ENCODE measurements at places on chromosomes 6 and 20. TPM values are rescaled to one million over a fixed set of nuclear protein-coding genes. Genes with fewer than 3 reads are reported as not detected.

GRCh38 chr20:36173451-36173933 lies 19.0 kb downstream of the EPB41L1 start:
- no peak for DNase-seq

DNA sequence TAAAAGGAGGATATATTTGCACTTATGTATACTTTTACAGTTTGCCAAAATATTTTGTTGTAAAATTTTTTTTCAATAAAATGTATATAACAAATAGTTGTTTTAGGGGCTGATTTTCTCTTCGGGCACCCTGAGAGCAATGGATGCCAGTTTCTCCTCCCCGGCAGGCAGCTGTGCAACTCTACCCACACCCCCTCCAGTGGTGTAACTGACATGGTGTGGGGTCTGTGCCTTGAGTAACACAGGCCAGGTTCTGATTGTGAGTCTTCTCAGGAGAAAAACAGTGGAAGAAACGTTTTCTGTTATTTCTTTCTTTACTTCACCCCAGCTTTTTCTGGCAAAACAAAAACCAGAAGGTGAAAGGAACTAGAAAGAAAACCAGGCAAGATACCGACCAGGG lies 6.1 kb downstream of the FOXF2 start:
- DNase-seq = no peak

GRCh38 chr6:88709819-88710246 lies 253.6 kb downstream of the RNGTT start:
- DNase-seq = no peak

- DNase-seq = no peak
Measured at GRCh38 chr20:56827763-56828162, 198.7 kb downstream of the TFAP2C start.

DNA sequence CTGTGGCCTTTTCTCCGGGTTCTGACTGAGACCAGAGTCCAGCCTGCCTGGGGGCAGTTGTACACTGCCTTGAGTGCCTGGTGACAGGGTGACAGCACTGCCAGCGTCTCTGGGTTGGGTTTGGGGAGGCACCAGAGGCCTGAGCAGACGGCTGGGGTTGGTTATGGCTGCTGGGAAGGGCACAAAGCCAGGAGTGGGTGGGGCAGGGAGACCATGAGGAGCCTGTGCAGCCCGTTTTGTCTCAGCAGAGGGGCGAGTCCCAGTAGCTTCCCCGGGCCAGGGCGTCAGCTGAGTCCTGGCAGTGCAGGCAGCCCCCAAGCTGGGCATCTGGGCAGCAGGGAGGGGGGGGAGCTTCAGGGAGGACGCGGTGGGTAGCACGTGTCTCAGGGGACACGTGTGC lies 15.3 kb upstream of the SULF2 start:
- DNase-seq = no peak

GRCh38 chr6:38876475-38876874 lies 161.4 kb downstream of the DNAH8 start:
- peak; percentile 69 for DNase-seq

- DNase-seq = no peak
Measured at GRCh38 chr20:14069796-14070195, 74.5 kb downstream of the MACROD2 start.

DNA sequence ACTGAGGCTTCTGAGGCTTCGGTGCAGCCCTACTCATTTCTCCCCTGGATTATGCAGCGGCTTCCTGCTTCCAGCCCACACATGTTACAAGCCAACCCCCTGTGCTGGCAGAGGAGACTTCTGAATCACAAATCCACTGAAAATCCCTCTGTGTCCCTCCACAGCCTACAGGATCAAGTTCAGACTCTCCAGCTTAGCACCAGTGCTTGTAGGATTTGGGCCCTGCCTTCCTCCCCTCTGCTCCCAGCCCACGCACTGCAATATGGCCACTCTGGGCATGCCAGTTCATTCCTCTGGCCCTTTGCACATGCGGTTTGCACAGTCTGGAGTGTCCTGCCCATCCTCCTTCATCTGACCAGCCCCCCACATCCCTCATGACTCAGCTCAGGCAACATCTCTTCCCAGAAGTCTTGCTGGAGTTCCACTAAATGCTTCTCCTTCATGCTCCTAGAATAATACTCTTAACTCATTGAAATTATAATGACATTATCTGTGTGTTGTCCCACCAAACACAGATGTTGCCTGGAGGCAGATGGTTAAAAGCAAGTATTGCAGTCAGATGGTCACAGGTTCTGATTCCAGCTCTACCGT lies 15.9 kb upstream of the MDGA1 start:
- DNase-seq = no peak

GRCh38 chr6:105800398-105800797 lies 285.7 kb upstream of the PRDM1 start:
- no peak for DNase-seq

DNA sequence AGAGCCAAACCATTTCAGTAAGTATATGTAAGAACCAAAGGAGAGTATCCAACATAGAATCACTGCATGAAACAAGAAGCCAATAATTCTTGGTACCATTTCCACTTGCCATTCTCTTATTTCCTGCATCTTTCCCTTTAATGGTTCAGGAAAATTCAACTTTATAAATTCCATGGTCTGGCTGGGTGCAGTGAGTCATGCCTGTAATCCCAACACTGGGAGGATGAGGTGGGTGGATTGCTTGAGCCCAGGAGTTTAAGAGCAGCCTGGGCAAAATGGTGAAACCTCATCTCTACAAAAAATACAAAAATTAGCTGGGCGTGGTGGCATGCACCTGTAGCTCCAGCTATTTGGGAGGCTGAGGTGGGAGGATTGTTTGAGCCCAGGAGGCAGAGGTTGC lies 21.2 kb downstream of the NHLRC1 start:
- DNase-seq = no peak

DNA sequence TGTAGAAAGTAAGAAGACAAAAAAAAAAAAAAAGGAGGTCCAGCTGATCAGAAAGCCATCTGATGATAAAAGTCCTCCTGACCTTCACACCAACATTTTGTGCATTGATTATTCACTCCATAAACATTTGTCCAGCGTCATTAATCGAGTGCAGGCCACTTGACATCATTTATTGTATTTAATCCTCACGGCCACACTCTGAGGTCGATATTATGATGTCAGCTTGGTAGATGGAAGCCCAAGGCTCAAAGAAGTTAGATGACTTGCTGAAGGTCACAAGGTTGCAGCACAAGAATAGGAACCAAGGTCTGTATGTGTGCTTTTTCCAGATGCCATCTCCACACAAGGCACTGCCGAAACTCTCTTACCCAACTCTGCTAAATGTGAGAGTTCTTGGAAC lies 328.4 kb downstream of the KIF16B start:
- DNase-seq = no peak

DNA sequence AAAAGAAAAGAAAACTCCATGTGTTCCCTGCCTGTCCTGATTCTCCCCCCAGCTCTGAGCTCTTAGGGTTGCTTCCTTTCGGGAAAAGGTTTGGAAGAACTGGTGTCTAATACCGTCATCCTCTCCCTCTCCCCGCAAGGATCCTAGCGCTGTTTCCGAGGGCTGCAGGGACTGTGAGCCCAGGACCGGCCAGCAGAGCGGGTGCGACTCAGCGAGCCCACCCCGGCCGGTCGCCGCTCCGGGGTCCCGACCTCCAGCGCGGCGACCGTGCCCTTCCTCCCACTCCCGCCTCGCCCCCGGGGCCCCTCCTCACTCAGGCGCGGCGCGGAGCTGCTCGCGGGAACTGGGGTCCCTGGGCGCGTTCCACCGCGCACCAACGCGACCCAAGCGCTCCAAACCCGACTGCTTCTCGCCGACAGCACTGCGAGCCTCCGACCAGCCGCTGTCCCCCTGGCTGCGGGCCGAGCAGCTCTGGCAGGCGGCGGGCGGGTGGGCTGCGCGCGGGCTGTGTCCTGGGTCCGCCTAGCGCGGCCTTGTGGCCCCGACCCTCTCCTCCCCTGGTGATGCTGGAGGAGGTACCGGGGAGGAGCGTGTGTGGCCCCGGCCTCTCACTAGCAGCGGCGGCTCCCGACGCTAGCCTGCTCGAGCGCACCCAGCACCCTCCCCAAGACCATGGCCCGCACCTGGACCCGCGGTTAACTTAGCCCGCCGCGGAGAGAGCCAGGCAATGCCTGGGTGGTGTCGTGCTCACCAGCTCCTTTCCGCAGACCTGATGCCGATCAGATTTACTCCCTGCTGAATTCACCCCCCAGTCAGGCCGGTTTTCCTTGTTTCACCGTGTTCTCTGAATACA lies at the start of gene PLA2G7:
TSS of gene PLA2G7 (minus strand) at position 509 of the 853 bp plus-strand sequence. CDS start 12,484 bp downstream, outside the sequence.
- DNase-seq = no peak

DNA sequence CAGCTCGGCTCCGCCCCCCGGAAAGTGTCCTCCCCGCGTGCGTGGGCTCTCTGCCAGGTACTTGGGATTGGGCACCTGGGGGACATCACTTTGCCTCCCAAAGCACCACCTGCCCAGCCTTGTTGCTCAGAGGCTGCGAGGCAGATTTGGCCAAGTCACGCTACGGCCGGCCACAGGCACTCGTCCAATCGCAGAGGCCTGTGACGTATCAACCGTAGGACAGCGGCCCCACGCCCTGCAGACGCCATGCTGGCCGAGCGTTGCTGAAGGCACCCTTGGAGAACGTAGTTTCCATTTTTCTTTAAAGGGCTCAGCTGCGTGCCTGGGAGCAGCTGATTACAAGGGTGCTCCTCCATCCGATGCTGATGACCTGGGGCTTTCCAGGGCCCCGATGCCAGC lies 3.1 kb downstream of the NTSR1 start:
- no peak for DNase-seq

GRCh38 chr20:52922436-52922835 lies 49.7 kb upstream of the TSHZ2 start:
- DNase-seq = no peak

DNA sequence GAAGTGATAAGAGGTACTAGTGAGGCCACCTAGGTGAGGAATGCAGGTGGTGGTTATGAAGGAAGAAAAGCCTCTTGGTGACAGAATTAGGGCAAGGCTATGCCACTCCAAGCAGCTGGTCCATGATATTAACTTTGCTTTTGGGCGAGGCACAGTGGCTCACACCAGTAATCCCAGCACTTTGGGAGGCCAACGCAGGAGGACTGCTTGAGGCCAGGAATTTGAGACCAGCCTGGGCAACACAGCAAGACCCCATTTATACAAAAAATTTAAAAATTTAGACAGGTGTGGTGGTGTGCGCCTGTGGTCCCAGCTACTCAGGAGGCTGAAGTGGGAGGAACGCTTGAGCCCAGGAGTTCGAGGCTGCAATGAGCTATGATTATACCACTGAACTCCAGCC lies 56.1 kb downstream of the SERAC1 start:
- no peak for DNase-seq

GRCh38 chr6:113625850-113626249 lies 231.3 kb upstream of the MARCKS start:
- DNase-seq = no peak

GRCh38 chr6:157412791-157413190 lies 31.8 kb downstream of the ZDHHC14 start:
- DNase-seq = no peak

GRCh38 chr6:71446470-71446869 lies 157.9 kb downstream of the OGFRL1 start:
- DNase-seq = no peak

- no peak for DNase-seq
Measured at GRCh38 chr6:86789779-86790411, 147.4 kb upstream of the HTR1E start.

- DNase-seq = no peak
Measured at GRCh38 chr6:116514111-116514510, 2.7 kb downstream of the CALHM5 start.

- no peak for DNase-seq
Measured at GRCh38 chr6:157267654-157268053, 55.7 kb downstream of the TMEM242 start.

- DNase-seq = no peak
Measured at GRCh38 chr6:22112461-22112860, 184.4 kb downstream of the PRL start.

DNA sequence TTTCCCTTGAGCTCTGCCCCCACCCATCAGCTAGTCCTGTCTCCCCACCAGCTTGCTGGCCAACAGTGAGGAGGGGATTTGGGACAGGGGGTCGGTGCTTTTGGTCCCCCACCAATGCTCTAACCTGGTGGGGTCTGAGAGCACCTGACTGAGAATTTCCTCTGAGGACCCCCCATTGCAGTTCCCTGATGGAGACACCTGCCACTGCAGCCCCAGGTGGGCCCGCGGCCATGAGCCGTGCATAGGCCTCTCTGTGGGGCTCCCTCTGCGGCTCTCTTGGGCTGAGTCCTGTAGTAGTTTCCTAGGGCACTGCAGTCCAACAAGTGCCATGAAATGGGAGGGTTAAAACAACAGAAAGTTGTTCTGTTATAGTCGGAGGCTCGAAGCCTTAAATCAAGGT lies 172.2 kb upstream of the SNX9 start:
- no peak for DNase-seq

DNA sequence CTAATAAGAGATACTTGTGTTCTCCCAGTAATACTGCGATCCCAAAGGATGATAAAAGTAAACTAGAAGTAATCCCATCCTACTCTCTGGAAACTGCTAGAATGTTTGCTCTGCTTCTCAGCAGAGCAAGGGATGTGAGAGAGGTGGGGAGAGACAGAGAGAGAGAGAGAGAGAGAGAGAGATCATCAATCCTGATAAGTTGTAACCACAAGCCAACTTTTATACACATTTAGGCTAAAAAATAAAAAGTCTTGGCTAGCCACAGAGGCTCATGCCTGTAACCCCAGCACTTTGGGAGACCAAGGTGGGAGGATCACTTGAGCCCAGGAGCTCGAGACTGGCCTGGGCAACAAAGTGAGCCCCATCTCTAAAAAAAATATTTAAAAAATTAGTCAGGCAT lies 16.0 kb upstream of the TRIM38 start:
- no peak for DNase-seq

DNA sequence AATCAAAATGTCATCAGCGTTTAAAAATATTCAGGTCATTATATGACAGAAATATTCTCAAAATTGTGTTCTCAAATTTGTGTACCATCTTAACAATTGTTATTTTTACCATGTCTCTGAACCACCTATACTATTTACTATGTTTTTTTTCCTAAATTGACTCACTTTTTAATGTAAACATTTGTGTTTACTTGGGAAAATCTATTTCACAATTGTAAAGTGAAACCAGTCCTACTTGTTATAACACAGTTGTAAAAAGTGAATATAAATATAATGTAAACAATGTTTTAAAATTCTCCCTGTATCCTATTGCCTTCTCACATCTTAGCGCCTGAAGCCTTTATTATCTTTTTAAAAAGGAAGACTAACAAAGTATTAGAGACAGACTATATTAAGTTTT lies 83.5 kb downstream of the ADGRG6 start:
- DNase-seq = no peak

MYL9 gene
- not detected for total RNA-seq

C20orf141 gene
- total RNA-seq = not detected

CST2 gene
- total RNA-seq = not detected

PI3 gene
- not detected for total RNA-seq

CRISP2 gene
- not detected for total RNA-seq

CCN6 gene
- not detected for total RNA-seq

FIG4 gene
- 13.2 TPM for total RNA-seq

ENPP1 gene
- total RNA-seq = 2.2 TPM

SLC35D3 gene
- not detected for total RNA-seq

LY6G6C gene
- total RNA-seq = not detected

VGLL2 gene
- total RNA-seq = not detected

RNF39 gene
- not detected for total RNA-seq

PDE10A gene
- not detected for total RNA-seq

BMP2 gene
- total RNA-seq = not detected

NHSL1 gene
- total RNA-seq = 0.72 TPM

RHAG gene
- not detected for total RNA-seq

RPS18 gene
- 3,852 TPM for total RNA-seq

LRRN4 gene
- not detected for total RNA-seq
